Stimulated activated CD4-positive, alpha-beta T cell treated with anti-CD3 and anti-CD28 coated beads, Interleukin-15, amount 100 ng/mL, for 1 hour (primary cell): ENCODE measurements at places on chromosomes 13 and 19.

DNA sequence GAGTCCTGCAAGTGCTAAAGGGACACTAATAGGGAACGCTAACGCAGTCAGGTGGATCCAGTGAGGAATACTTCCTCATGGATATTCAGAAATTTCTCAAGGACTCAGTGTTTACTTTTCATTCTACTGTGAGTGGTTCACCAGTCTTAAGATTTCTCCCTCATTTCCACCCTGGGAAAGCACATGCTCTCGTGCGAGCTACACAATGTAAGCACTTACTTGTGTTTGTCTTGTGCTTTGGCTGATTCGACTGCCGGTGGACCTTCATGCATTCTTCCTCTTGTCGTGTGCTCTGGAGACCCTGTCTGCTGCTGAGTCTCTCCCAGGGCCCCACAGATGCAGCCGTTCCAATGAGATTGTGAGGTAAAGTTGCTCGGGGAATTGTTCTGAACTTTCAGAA lies 180.1 kb downstream of the NUFIP1 start:
- DNase-seq: no peak

DNA sequence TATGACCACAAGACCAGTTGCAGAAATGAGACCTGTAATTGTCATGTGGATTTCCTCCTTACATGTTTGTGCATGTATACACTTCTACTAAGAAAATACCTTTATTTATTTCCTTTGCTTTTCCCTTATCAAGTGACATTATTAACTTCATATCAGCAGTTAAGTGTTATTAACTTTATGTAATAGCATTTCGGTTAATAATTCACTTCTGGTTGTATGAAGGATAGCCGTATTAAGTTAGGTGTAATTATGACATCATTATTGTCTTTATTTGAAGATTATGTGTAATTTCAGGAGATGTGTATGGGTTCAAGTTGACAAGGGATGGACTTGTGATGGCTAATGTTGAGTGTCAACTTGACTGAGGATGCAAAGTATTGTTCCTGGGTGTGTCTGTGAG lies 881.2 kb upstream of the ATXN8OS start:
- DNase-seq: no peak

DNA sequence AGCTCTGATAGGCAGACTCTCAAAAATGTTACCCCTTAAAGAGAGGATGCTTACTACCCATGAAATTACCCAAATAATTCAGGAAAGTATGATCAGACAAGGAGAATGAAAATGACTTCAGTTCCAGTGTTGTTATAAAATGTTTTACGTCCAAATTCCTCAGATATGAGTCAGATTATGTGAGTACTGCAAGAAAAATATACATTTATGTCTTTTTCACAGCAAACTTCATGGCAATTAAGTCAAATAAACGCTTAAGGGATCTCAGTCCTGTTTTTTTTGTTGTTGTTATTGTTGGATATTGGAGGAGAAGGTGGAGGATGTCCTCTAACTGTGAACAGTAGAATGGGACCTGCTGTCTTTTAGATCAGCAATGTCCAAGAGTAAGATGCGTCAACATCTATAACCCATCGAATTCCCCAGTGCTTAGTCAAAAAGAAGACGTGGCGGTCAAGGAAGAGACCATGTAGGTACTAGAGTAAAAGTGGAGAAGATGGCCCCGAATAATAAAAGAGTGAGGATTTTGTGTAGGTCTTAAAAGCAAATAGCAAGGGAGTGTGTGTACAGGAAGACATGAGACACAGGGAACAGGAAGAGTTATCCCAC lies 215.4 kb upstream of the IRS2 start:
- DNase-seq: no peak

DNA sequence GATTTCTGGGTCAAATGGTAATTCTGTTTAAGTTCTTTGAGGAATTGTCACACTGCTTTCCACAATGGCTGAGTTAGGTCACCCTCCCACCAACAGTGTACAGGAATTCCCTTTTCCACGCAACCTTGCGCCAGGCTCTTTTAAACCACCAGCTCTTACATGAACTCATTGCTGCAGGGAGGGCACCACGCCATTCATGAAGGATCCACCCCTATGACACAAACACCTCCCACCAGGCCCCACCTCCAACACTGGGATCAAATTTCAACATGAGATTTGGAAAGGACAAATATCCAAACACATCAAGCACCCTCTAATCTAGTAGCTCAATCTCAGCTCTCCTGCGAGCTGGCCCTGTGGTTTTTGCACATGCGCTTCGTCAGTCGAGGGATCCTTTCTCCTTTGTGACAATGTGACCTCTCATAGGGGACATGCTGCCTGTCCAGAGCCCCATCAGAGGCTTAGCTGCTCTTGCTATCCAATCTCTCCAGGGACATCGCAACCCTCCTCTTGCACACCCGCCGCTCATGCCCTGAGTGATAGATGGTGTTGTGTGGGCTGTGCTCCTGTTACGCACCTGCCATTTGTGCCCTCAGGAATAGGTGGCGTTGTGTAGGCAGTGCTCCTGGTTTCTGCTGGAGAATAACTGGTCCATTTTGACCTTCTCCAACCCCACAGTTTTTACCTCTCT lies 328.0 kb downstream of the UQCRFS1 start:
- no peak for DNase-seq

- no peak for DNase-seq
Observed at GRCh38 chr19:41548954-41549688, 26.8 kb upstream of the CEACAM21 start.

GRCh38 chr19:49761249-49761624 lies 1.9 kb downstream of the TSKS start:
- no peak for DNase-seq

GRCh38 chr13:72849571-72849970 lies 67.6 kb downstream of the PIBF1 start:
- no peak for DNase-seq

- no peak for DNase-seq
Observed at GRCh38 chr13:42043676-42044075, 4.8 kb upstream of the DGKH start.

DNA sequence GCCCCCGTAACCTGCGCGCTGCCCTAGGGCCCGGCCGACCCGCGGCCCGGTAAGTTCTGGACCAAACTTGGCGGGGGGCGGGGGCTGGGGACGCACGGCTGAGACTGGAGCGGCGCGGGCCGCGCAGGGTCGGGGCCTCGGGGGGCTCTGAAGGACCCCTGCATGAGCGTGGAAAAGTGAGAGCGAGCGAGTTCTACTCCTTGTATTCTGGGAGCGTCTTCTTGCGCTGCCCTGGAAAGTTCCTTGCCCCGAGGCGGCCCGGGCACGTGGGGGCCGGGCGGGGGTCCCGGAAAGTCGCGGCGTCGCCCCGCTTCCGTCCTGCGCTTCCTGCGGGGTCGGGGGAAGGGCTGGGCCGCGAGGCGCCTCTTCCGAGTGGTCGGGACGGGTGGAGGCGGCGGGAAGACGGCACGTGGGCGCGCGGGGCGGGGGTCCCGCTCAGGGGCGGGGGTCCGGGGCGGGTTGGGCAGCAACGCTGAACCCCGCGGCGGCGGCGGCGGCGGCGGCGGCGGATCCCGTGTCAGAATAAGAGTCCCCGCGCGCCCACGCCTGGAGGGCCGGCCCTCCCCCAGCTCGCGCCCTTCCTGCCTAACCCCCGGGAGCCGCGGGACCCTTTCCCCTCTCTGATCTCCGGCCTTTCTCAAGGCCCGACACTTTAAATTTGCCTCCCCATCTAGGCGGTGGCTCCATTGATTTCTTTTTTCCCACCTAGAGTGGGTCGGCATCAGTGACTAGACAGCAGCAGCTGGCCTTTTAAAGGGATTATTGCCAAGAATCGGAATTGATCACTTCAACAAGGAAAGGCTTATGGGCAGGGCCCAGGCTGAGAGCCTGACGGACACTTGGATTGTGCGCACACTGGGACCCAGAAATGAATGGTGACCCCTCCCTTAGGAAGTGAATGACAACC lies 749 bp downstream of the GATAD2A start:
- no peak for DNase-seq

GRCh38 chr19:48635263-48635965 lies 1.8 kb downstream of the DBP start:
- DNase-seq: peak; percentile 59

DNA sequence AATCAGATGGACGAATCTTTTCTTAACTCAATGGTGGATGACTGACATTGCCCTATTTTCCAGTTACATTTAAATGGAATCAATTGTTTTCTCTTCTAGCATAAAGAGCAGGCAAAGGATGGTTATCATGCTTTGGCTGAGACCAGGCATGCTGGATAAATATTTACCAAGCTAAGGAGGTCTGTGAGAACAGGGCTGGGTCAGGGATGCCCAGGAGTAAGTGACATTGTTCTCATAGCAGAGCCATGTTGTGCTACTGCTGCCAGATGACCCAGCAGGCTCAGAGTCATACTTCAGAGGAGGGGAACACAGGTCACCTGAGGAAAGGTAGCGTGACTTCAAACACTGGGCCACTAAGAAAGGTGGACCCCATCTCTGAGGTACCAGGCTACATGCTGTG lies 116.0 kb upstream of the RNF113B start:
- DNase-seq: no peak

- no peak for DNase-seq
Observed at GRCh38 chr13:85997587-85997986, 198.4 kb upstream of the SLITRK6 start.

- no peak for DNase-seq
Observed at GRCh38 chr13:78659732-78660494, 958 bp upstream of the OBI1 start.

GRCh38 chr19:13018035-13018914 lies 23.0 kb downstream of the NFIX start:
- DNase-seq: no peak

DNA sequence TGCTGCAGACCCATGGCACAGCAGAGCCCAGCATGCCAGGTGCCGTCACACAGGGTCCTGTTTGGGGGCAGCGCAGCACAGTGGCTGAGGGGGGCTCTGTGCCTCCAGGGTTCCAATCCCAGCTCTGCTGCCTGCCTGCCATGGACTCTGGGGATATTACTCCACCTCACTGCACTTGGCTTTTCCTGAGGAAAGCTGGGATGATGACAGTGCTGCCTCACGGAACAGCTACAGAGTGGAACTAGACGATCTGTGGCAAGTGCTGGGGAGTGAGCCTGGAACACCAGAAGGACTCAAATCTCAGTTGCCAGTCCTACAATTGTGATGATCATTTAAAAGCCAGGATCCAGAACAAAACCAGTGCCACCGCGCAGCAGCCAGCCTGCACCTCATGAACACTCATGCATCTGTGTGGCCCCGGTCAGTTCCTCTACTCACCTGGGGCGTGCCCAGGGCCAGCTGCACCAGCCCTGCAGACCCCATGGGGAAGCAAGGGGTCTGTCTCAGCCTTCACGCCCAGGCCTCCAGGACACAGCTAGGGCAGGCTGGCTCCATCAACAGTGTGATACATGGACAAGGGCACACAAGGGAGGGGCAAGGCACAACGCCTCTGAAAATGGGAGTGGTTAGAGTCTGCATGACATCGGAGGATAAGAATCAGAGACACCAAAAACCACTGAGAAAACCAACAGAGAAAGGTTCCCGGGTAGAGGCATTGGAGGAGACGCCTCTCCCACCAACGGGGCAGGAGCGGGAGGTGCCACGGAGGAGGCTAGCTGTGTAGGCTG lies 55.2 kb downstream of the ATP7B start:
- DNase-seq: no peak

- no peak for DNase-seq
Observed at GRCh38 chr13:44967704-44968433, 21.4 kb downstream of the NUFIP1 start.

DNA sequence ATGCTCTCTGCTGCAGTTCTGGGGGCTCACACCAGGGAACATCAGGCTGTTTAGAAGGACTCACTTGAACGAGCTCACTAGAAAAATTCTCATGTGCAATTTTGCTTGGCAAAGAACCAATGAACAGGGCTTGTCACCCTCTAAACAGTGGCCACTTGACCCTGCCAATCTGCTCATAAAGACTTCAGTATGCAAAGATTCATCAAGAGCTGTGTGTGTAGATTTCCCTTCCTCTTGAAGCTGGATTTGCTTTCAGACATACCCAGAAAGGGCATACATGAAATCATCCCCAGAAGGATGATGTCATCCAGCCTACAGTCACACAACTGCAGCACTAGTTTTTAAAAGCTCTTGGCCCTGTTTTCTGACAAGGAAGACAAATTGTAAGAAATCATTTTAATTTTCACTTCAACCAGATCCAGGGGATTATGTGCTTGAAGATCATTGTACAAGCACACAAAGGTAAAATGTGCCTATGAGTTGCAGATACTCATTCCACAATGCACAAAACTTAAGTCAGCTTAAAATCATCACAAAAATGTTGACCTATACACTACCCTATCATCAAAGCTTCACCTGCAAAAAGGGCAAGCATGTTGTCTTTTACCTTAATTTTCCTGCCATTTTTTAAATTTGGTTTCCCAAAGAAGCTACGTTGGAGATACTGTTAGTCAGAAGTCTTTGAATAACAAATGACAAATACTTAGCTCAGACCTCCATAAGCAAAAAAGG lies 5.2 kb upstream of the STK24 start:
- no peak for DNase-seq

DNA sequence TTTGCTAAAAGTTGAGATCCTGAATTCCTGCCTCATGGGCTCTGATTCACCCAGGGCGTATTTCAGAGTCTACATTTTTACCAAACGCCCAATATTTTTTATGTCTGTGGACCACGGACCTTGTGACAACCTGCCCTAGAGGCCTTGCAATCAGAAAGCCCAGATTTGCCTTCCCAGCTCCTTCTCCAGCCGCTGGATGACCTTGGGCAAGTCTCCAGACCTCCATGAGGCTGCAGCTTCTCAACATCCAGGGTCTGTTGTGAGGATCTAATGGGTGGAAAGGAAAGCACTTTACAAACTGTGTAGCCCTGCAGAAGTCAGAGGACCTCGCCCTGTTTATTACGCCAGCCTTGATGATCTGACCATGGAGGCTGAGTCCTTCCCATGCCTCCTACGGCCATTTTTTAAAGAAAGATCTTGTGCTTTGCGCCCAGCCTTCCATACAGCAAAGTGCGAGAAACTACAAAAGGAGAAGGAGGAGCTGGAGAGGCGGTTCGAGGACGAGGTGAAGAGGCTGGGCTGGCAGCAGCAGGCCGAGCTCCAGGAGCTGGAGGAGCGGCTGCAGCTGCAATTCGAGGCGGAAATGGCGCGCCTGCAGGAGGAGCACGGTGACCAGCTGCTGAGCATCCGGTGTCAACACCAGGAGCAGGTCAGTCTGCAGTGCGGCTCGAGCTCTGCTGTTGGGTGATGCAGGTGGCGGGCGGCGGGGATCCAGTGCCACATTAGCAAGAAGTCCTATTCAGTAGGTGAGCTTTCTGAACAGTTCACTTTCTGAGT lies 115.6 kb downstream of the SLC7A1 start:
- no peak for DNase-seq

DNA sequence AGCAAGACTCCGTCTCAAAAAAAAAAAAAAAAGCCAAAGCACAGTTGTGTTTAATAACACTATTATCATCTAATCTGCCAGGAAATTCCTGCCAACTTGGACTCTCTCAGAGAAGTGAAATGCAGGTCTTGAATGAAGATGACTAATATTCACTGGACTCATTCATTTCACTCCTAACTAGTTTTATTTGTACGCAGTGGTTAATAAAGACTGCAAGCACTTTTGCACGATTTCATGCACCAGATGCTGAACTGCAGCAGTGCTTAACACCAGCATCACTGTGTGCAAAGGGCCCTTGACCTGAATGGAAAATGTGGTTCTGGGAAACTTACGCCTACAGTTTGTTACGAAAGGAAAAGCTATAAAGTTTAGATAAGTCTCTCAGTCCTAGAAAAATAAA lies 63.3 kb downstream of the DHRS12 start:
- DNase-seq: no peak
